GM19239 (cell line): ENCODE measurements at places on chromosomes 5 and 9.

DNA sequence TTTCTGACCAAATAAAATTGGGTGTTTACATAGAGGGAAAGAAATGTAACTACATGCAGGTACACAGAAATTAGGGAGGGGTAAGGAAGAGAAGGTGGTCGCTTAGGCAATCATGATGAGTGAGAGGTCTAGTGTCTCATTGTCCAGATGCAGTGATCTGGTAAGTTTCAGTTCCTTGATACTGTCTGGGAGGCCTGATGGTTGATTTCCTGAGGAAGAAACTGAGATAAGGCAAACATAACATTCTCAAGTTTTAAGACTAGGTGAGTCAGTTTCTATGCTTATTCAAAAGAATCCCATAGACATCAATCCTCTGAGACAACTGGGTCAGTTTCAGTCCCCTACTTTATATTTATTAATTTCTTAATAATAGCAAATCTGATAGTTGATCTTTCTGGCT is 843.3 kb upstream of the CDH10 start:
- no peak for DNase-seq

DNA sequence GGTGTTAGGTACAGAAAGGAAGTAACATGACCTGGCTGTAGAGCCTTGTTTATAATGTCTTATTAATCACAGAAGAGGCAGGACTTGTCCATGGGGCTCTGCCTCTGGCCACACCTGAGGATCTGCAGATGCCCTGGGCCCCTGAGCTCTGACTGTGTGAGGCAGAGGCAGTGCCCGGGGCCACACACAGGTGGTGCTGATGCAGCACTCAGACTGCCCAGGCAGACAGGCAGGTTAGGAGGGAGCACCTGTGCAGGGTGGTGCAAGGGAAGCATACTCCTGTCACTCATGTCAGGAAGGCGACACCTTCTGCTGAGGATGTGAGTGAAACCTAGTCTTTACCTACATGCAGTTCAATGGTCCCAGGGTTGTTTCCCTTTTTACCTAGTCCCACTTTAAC is 88.7 kb downstream of the CFAP90 start:
- no peak for DNase-seq

DNA sequence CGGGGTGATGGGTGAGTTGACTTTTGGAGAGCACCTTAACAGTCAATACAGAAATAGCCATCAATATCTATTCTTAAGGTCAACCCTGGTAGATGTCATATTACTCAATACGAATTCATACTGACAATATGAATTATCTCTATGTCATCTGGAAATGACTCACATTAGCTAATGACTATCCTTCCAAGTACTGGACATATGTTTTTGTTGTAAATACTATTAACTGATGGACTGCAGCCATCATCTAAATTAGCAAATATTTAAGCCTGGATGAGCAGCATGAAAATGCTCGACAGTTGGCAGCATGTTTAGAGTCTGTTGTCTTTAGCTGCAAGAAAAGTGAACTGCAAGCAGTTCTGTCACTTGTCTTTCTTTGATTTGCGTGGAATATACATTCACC is 19.6 kb upstream of the ISOC1 start:
- DNase-seq: no peak

DNA sequence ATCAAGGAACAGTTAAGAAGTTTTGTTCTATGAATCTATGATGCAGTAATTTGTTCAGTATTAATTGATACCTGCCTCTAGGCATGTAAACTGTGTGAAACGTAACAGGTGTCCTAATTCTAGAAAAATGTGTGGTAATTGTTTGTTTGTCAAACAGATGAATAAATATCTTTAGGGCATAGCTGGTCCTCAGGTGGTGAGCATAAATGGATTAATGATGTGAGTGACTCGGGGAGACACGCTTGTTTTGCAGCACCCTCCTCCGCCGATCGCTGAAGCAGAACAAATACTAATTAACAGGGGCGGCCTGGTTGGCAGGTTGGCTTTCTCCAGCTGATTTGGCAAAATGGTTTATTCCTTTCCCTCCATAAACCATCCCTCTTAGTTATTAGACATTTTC is 88.8 kb downstream of the TLE4 start:
- no peak for DNase-seq

- peak; percentile 14 for DNase-seq
Observed at GRCh38 chr5:83653669-83654068, 67.0 kb downstream of the HAPLN1 start.

GRCh38 chr9:108552459-108553040 is 303.2 kb downstream of the ACTL7B start:
- DNase-seq: no peak

DNA sequence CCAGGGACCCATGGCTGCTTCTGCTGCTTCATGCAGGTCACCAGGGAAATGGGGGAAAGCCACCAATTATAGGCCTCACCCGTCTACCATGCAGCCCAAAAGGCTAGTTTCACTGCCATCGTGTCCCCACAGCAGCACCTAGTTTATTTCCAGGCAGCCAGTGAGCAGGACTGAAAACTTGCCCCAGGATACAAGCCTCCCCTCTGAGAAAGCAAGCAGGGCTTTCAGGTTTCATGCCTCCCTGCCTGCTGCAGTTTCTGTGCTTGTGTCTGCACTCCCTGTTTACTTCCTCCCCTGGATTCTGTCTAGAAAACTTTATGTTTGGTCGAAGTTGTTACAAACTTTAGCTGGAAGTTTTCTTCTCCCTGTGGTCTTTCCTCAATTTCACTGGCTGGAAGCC is 319.1 kb downstream of the ANXA1 start:
- DNase-seq: no peak

DNA sequence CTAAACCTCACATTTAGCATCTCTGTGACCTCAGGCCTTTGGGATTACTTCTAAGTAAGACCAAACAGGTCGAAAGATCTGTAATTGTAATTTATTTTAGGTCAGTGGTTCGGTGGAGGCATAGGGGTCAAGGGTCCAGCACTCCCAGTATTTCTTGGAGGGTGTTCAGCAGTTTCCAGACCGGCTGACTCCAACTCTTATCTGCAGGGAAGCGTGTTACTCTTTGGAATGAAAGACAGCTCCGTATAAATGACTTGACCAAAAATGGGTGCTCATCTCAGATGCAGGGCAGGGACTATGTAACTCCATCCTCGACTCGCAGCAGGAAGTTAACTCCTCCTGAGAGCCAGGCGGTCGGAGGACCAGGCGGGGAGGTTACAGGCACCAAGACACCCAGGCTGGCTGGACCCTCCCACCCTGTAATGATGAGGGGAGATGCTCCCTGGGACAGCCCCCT is 620 bp upstream of the VPS13A start:
- DNase-seq: no peak

DNA sequence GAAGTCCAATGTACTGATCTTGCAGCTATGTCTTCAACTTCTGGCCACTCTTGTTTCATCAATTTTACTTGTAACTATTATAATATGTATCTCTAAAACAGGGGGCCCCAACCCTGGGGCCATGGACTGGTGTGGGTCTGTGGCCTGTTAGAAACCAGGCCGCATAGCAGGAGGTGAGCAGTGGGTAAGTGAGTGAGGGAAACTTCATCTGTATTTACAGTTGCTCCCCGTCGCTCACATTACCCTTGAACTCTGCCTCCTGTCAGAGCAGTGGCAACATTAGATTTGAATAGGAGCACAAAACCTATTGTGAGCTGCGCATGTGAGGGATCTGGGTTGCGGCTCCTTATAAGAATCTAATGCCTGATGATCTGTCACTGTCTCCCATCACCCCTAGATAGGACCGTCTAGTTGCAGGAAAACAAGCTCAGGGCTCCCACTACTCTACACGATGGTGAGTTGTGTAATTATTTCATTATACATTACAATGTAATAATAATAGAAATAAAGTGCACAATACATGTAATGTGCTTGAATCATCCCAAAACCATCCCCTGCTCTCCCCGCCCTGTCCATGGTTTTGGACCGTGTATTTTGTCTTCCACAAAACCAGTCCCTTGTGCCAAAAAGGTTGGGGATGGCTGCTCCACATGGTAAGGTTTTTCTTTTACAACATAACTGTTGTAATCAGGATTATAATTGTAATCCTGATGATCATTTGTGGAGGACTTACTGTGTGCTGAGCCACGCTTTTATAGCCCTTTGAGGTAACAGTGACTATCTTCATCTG is 26.9 kb upstream of the SH3PXD2B start:
- no peak for DNase-seq

GRCh38 chr5:89246864-89247263 is 363.9 kb upstream of the MEF2C start:
- DNase-seq: no peak

DNA sequence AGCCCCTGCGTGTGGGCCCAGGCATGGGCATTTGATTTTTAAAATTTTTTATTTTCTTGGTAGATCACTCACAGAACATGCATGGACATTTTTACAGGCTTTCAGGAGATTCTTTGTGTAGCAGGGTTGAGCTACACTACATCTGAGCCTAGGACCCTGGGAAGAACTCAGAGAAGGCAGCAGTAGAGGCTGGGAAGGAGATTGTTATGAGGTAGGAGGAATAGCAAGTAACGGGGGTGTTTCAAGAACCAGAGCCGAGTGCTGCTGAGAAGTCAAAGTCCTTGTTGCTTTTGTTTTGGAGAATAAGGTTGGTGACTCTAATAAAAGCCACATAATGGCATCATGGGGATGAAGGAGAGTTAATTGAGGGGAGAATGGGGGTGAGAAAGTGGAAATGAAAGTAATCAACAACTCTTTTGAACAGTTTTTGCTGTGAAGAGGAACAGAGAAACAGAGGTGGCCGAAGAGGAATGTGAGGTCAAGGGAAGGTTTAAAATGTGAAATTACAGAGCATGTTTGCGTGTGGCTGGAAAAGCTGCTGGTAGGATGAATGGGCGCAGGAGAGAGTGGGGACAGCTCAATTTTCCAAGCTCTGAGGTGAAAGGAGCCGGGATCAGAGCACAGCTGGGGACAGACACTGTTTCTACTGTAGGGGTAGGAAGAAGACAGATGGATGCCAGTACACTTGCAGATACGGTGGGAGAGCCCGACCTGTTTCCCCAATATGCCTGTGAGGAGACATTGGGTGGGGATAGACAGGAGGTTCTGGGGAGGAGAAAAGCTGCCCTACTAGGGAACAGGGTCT is 4.7 kb upstream of the PDLIM7 start:
- DNase-seq: no peak

DNA sequence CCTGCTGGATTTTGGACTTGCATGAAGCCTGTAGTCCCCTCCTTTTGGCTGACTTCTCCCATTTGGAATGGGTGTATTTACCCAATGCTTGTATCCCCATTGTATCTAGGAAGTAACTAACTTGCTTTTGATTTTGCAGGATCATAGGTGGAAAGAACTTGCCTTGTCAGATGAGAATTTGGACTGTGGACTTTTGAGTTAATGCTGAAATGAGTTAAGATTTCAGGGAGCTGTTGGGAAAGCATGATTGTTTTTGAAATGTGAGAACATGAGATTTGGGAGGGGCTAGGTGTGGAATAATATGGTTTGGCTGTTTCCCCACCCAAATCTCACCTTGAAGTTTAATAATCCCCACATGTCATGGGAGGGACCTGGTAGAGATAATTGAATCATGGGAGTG is 189.6 kb upstream of the CDKN2B start:
- DNase-seq: no peak

GRCh38 chr5:58165152-58165551 is 294.7 kb downstream of the PLK2 start:
- DNase-seq: no peak

DNA sequence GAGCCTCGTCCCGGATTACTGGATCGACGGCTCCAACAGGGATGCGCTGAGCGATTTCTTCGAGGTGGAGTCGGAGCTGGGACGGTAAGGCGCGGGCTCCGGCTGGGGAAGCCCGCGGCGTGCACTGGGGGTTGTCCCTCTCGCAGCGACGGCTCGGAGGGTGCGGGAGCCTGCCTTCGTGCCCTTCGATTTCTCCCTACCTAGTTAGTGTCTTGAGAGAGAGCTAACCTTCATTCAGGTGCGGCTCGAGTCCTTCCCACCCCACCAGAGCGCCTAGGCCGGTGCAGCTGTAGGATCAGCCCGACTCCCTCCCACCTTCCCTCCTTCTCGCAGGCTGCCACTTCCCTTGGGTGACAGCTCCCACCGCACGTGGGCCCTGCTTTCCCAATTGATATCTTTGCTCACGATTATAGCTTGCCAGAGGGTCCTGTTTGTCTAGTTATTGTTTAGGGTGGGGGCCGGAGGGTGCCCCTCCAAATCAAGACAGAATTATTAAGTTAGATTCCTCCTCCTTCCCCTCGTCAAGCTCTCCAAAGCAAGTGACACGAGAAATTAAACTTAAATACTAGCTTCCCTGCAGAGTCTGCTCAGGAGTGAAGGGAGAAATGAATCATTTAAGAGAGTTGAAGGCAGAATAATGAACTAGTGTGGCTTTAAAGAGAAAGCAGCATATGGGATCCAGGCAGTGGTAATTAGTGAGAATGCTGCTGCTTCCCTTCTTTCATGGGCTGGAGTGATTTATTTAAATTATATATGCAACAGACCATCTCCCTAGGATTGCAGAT is 569 bp downstream of the CAMK4 start:
- no peak for DNase-seq

DNA sequence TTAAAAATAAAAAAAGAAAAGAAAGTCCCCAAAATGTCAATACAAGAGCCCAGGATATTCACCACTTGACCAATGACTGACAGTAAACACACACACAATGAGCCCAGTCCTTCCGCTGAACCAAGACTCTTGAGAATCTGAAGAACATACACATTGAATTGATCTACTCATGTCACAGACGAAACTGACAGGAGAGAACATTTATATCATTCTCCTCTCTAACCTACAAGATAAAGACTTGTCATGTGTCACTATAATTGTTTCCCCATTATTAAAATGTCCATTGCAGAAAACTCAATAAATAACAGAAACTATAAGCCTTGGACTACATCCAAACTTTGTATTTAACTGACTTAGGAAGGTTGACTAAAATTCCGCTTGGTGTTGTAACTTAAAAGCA is 296.7 kb downstream of the EPB41L4A start:
- DNase-seq: no peak

DNA sequence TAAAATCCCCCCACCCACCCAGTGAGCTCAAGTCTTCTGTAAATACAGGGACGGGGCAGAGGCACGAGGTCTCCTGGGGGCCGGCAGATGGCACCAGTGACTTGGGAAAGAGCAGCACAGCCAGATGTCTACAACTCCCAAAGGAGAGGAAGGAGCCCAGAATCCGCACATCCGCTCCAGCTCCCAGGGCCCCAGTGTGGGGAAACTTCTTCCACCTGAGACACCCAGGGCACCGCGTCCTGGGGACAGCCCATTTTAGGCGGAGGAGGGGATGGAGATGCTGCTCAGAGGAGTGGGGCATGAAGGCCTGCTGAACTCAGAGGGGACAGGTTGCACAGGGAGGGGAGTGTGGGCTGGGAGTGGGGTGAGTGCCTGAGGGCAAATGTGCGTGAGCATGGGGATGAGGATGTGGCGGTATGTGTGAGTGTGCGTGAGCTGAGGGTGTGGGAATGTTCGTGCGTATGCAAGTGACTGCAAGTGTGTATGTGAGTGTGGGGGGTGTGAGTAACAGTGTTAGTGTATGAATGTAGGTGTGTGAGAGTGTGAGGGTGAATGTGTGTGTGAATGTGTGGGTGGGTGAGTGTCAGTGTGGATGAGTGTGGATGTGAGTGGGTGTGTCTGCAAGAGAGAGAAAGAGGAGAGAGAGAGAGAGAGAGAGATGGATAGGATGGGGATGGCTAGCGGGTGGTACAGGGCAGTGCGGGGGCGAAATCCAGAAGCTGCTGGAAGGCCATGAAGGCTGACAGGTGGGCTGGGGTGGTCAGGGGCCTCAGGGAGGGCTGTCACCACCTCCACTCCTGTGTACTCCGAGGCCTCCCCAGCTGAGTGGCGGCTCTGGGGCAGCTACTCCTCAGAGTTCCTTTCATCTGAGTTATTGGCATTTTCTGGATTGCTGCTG is 63.5 kb downstream of the DUSP1 start:
- DNase-seq: no peak

GRCh38 chr9:94911986-94912635 is 185.6 kb downstream of the AOPEP start:
- DNase-seq: no peak
